ENCODE measurements at places on chromosomes 3 and 15. TPM values are rescaled to one million over a fixed set of nuclear protein-coding genes. Genes with fewer than 3 reads are reported as not detected.

The PRICKLE2 gene
- total RNA-seq = 0.21 TPM

The TM4SF18 gene
- total RNA-seq = not detected

The SLC9A9 gene
- total RNA-seq = 31.8 TPM

The DAZL gene
- total RNA-seq = not detected

The TEX9 gene
- 0.42 TPM for total RNA-seq

The GOLGA8S gene
- 0.21 TPM for total RNA-seq

The GABRA5 gene
- total RNA-seq = not detected

The TMEM202 gene
- total RNA-seq = not detected

The FOXB1 gene
- 0.21 TPM for total RNA-seq

The SPTBN5 gene
- 1.9 TPM for total RNA-seq

The PPP1R2 gene
- total RNA-seq = 141 TPM

The CTXN2 gene
- not detected for total RNA-seq

The PARP15 gene
- total RNA-seq = 87.6 TPM

The FBXL2 gene
- not detected for total RNA-seq

The SST gene
- total RNA-seq = not detected

The HYKK gene
- 2.0 TPM for total RNA-seq

The ZFAND6 gene
- 91.6 TPM for total RNA-seq

The STAC gene
- total RNA-seq = not detected

The PLA1A gene
- total RNA-seq = 0.45 TPM

The CGNL1 gene
- not detected for total RNA-seq

The PPM1L gene
- 14.6 TPM for total RNA-seq

The MST1R gene
- 0.63 TPM for total RNA-seq

The ECE2 gene
- total RNA-seq = not detected

The TOPAZ1 gene
- not detected for total RNA-seq

The ELL3 gene
- 0.63 TPM for total RNA-seq

The GUCA1C gene
- not detected for total RNA-seq

The SNTN gene
- total RNA-seq = not detected

The VEPH1 gene
- 0.15 TPM for total RNA-seq

The LRRIQ4 gene
- total RNA-seq = not detected

The MCTP2 gene
- total RNA-seq = 23.1 TPM

The HES1 gene
- 2.4 TPM for total RNA-seq

The SLC9C1 gene
- not detected for total RNA-seq

The ACKR2 gene
- 0.35 TPM for total RNA-seq

The CELSR3 gene
- 6.9 TPM for total RNA-seq

The SNX4 gene
- 15.9 TPM for total RNA-seq

The TAGLN3 gene
- total RNA-seq = 0.32 TPM

The PBRM1 gene
- total RNA-seq = 70.8 TPM

The ZPLD1 gene
- total RNA-seq = not detected

The ZNF148 gene
- 40.8 TPM for total RNA-seq

The RHOV gene
- total RNA-seq = 0.18 TPM

The NME9 gene
- 0.85 TPM for total RNA-seq

The BNC1 gene
- total RNA-seq = not detected

The CEP97 gene
- total RNA-seq = 10.4 TPM

The CCDC39 gene
- total RNA-seq = not detected

The GOLGA8H gene
- not detected for total RNA-seq

The WDR49 gene
- total RNA-seq = 0.45 TPM

The USP19 gene
- 51.4 TPM for total RNA-seq

The FBXW12 gene
- total RNA-seq = not detected

The CCR2 gene
- total RNA-seq = 12.4 TPM

The SLC27A2 gene
- 0.42 TPM for total RNA-seq

The ADIPOQ gene
- not detected for total RNA-seq

The TIMP4 gene
- total RNA-seq = not detected

The SLC22A14 gene
- total RNA-seq = 0.23 TPM

The XCR1 gene
- total RNA-seq = 0.08 TPM

The HRG gene
- total RNA-seq = not detected
